Substantia nigra (tissue), 51 donors: ENCODE measurements at places on chromosomes 3 and 15.

DNA sequence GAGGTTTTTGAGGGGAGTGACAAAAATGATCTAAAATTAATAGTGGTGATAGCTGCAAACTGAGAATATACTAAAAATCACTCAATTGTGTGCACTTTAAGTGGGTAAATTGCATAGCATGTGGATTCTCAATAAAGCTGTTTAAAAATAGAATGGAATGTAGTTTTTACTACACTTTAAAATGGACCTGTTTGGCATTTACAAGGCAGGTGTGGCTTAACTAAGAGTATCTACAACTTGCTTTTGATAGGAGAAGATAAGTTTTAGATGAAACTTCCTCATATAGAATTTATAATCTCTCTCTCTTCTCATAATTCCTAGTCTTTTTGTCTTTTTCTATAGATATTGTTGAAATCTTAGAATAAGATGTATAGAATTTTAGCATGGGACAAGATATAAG, 40.3 kb downstream of the THRB start:
- no peak for DNase-seq

DNA sequence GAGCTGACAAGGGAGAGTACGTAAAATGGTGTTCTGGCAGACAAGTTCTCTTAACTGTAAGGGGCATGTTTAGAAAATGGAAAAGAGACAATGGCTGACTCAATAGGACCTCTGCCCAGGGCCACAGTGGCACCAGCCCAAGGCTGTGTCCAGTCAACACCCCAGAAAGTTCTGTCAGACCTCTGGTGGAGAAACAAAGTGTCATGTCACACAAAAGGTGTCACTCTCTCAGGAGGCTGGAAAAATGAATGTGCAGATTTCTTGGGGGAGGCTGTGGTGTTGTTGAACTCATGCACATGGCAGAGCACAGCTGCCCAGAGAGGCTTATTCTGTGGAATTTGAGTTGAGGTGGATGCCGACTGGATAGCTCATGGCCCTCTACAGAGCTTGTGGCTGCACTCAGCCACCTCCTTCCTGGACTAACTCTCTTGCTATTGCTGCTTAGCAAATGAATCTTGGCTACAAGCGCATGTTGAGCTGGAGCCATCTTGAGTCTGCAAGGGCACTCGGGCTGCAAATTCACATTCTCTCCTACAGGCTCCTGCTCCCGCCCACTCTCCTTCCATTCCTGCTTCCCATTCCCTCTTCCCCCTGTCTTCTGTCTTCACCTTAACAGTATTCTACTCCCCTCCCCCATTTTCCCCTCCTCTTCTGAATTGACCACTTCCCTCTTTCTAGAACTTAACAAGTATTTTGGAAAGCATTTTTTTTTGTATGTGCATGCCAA, 55.8 kb upstream of the SLC7A14 start:
- no peak for DNase-seq

DNA sequence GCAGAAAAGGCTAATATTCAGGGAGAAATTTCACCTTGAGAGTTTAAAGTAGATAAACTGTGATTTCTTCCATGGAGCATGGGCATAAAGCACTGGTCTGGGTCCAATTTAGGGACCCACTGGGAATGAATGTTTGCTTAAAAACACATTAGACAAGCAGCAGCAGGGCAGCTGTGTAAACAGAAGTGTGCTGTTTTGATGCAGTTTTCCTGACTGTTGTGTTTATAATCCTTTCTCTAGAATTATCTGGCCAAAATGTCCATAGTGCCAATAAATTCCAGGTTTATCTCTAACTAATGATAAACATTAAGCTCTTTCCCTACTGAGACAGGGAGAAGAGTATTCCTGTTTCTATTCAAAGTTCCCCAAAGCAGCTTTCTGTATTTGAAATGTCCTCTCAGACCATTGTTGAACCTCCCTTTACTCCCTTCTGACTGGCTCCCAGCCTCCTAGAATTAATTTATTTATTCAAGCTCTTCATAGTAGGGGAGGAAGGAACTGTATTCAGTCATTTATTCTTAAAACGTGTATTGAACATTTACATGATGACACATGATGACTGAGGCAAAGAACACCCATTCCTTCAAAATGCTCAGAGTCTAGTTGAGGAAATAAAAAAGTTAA, 7.0 kb upstream of the TM4SF18 start:
- DNase-seq, result no peak

DNA sequence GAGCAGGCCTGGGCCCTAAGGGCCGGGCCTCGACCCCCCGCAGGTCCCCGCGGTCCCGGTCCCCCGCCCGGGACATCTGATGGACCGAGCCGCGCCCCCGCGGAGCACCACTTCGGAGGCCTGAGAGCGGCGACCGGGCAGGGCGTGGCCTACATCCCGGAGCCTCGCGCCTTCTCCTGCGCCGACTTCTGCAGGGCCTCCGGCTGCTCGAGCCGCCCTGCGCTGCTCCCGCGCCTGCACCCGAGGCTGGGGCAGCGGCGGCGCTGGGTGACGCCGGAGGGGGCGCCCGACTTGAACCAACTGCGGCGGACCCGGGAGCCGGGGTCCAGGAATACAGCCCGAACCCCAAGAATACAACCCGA, 14.9 kb upstream of the GP9 start:
- DNase-seq, result no peak

GRCh38 chr3:27643355-27643754, 78.8 kb downstream of the EOMES start:
- DNase-seq, result no peak

- no peak for DNase-seq
Observed at GRCh38 chr3:67375976-67376375, 278.4 kb downstream of the SUCLG2 start.

DNA sequence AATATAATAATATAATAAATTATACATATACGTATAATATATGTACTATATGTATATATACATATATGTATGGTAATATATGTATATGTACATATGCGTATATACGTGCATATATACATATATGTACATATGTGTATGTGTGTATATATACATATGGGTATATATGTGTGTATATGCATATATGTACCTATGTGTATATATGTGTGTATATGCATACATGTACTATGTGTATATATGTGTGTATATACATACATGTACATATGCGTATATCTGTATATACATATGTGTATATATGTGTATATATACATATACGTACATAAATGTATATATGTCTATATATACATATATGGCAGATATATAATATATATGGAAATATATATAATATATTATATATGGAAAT, 74.8 kb upstream of the ST3GAL6 start:
- DNase-seq, result no peak

- no peak for DNase-seq
Observed at GRCh38 chr15:48514103-48514816, 131.2 kb downstream of the FBN1 start.

DNA sequence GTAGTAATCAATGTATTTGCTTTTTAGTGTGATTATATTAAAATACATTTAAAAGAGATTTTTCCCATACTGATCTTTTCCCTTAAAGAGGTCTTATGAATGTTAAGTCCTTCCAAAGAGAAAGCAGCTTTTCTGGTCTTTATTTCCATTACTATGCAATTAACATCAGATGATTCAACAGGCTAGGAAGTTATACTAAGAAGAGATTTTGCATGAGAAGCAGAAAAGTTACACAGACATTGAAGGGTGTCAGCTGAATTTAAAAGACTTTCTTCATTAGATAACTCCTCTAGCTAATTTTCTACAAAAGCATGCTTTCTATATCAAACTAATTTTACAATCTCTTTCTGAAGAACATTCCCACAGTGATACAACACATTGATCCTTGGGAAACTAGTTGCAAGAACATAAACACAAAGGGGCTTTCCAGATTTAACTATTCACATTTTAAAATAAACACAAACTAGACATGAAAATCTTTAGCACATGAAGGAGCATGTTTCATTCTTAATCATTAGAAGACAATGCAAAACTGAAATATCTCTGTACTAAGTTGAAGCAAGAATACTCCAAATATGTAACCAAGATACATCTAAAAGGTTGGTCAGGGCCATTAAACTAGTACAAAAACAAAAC, 965.8 kb downstream of the ROBO1 start:
- DNase-seq, result no peak

DNA sequence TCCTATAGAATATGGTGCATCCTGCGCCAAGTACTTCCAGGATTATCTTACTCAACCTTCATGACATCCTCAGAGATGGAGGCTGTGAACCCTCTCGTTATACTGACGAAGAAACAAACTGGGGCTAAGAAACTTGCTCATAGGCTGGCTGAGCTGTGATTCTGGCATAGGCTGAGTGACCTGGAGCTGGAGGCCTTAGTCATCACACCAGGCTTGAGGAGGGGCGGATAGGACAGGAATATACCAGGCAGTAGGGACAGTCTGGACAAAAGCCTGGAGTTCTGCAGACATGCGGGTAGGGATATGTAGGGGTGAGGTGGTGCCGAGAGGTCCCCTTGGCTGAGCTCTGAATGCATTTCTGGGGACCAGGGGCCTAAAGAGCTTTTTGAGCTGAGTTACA, 18.1 kb downstream of the HEMK1 start:
- DNase-seq, result no peak

- DNase-seq, result no peak
Observed at GRCh38 chr15:77096138-77096537, 25.2 kb upstream of the TSPAN3 start.

DNA sequence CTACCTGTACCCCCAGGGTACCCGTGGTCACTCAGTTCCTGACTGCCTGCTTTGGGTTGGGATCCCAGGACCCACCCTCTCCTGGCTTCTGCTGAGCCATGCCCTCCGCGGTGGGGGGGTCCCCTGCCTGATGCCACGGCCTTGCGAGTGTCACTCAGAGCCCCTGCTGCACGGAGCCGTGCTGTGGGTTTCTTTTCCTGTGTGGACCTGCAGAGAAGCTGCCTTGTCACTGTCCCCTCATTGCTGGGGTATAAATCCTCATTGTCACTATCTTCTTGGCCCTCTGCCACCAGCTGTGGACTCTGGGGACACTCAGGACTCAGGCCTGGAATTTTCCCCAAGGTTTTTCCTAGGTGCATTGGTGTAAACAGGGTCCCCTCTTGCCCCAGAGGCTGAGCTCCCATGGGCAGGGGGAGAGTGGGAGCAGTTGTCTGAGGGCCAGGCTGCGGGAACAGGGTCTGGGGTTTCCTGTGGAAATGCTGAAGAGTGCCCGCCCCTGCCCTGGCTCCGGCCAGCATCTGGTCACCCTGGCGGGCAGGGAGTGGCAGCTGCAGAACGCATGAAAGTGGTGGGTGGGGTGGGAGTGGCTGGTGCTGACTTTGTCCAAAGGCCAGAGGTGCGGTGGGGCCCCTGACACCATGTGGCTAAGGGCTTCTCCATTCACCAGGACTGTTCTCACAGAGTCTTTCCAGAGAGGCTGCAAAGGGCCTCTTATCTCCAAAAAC, 191.7 kb downstream of the GOLGA6L6 start:
- DNase-seq, result no peak

GRCh38 chr3:46113608-46114007, 86.3 kb upstream of the XCR1 start:
- no peak for DNase-seq

DNA sequence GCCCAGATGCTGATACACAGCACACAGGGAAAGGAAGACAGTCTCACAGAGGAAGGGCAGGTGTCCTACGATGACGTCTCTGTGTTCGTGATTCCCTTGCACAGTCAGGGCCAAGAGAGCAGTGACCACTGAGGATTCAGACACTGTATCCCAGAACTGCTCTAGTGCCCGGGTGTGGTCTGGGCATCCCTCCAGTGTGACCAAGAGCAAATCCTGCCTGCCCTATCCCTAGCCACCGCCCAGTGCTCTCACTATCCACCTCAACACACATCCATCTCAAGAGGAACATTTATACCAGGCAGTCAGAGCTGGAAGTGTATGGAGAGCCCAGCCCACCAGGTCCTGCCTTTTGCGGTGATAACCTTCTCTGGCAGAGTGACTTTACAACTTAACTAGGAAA, 4.1 kb downstream of the PPM1M start:
- no peak for DNase-seq

DNA sequence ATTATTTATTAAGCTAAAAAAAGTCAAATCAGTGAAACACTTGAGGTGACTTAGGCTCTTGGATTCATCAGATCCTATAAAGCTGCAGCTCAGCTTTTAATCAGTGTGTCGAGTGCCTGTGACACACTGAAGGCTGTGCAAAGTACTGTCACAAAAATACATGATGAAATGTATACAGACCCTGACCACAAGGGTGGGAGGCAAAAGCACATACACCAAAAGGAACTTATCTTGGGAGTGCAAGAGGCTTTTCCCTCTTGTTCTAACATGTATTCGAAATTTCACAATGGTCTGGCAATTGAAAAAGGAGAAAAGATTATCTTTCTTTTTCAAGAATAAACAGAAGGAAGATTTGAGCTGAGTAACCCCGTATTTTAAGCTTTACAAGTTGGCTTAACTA, 35.9 kb downstream of the VGLL4 start:
- no peak for DNase-seq

DNA sequence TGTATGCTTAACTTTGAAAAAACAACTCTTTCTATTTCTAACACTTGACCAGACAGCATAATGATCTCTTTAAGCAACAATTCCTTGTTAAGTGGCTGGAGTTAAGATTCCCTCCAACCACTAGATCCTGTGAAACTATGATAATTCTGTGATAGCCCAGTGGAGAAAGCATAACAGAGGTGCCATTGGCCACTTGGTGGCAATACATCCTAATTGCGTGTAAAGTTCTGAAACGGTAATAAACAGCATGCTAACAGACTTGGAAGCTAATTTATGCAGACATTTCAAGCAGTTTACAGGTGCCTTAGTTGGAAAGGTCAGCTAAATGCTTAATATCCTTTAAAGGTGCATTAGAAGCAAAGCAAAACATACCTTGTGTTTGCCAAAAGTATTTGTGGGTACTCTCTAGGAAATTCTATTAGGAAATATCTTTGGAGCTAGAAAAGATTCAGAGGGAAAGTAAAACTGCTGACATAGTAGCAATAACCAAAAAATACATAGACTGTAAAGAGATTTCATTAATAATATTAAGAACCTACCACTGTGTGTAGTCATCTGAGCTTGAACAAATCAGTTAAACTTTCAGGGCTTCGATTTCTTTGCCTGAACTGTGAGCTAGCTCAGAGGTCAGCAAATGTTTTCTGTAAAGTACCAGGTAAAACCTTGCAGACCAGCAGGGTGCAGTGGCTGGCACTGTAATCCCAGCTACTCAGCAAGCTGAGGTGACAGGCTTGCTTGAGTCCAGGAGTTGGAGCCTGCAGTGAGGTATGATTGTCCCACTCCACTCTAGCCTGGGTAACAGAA, 19.0 kb upstream of the CSTA start:
- DNase-seq, result no peak

DNA sequence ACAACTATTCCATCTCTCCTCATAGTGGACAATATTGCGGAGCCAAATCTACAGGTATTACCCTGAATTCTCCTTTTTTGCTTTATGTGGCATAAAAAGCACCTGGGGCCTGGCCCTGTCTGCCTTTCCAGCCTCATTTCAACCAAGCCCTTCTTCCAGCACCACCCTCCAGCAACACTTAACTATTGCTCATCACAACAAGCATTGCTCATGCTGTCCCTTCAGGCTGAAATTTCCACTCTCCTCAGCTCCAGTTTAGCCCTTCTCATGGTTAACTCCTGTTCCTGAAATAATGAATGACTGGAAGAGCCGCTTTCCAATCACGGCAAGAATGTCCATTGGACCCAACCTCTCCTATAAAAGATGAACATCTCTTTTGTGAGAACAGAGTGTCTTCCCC, 107.4 kb downstream of the P2RY1 start:
- DNase-seq, result no peak
